B cell (primary cell): ENCODE measurements at places on chromosomes 5 and 9. TPM values are rescaled to one million over a fixed set of nuclear protein-coding genes. Genes with fewer than 3 reads are reported as not detected.
A peak's percentile ranks its signal among the peaks of the same experiment; 100 is the strongest.

The CEP78 gene
- total RNA-seq = 27.7 and 28.8 TPM in 2 replicates

The FCN1 gene
- 2.1 and 2.2 TPM in 2 replicates for total RNA-seq

- DNase-seq = no peak
- no peak overlapping the region for H3K4me3 ChIP-seq
- H3K36me3 ChIP-seq = no peaks in the 10 kb centered on the region
- H3K4me1 ChIP-seq = no peaks in the 10 kb centered on the region
- H3K27ac ChIP-seq = no peak overlapping the region
Observed at GRCh38 chr9:75953218-75953617, 62.7 kb downstream of the PCSK5 start.

The LRRC19 gene
- not detected in 2 replicates for total RNA-seq

GRCh38 chr5:148969291-148969690 is 93.6 kb downstream of the SH3TC2 start:
- H3K36me3 ChIP-seq = no peaks in the 10 kb centered on the region
- no peak for DNase-seq
- no peak overlapping the region for H3K27ac ChIP-seq
- no peak overlapping the region for H3K4me3 ChIP-seq
- no peaks in the 10 kb centered on the region for H3K4me1 ChIP-seq
- H3K27me3 ChIP-seq = no peaks in the 10 kb centered on the region

GRCh38 chr5:168747987-168748777 is 169.0 kb upstream of the PANK3 start:
- no peak overlapping the region for H3K27ac ChIP-seq
- H3K36me3 ChIP-seq = no peaks in the 10 kb centered on the region
- no peaks in the 10 kb centered on the region for H3K4me1 ChIP-seq
- no peak for DNase-seq
- H3K27me3 ChIP-seq = no peaks in the 10 kb centered on the region
- no peak overlapping the region for H3K4me3 ChIP-seq

The GHR gene
- not detected in 2 replicates for total RNA-seq

- no peak overlapping the region for H3K4me3 ChIP-seq
- no peaks in the 10 kb centered on the region for H3K36me3 ChIP-seq
- no peak overlapping the region for H3K27ac ChIP-seq
- no peaks in the 10 kb centered on the region for H3K27me3 ChIP-seq
- H3K4me1 ChIP-seq = no peaks in the 10 kb centered on the region
Observed at GRCh38 chr9:122151267-122151828, 8.2 kb downstream of the NDUFA8 start.

- H3K4me3 ChIP-seq = no peak overlapping the region
- H3K27ac ChIP-seq = no peak overlapping the region
- no peaks in the 10 kb centered on the region for H3K27me3 ChIP-seq
- no peak for DNase-seq
- H3K36me3 ChIP-seq = peaks cover 3% of the 10 kb centered on the region
- no peaks in the 10 kb centered on the region for H3K4me1 ChIP-seq
Observed at GRCh38 chr5:126490167-126490940, 67.1 kb downstream of the GRAMD2B start.

The CTSL gene
- total RNA-seq = 0.70 and 0.74 TPM in 2 replicates

DNA sequence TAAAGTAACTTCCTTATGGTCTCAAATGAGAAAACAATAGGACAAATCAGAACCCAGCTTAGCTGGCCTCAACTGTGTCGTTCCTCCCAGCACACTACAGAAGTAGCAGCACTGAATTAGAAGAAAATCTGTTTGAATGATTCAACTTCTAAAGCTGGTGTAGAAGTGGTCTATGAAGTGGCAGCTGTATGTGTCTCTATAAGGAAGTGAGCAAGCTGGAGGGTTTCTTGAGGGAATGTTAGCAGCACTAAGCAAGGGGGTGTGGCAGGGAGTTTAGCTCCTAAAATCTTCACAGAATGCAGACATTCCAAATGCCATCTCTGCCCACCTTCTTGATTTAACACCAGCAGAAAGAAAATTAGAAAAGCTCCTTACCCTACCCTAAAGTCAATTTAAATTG is 4.1 kb downstream of the KLF9 start:
- no peaks in the 10 kb centered on the region for H3K36me3 ChIP-seq
- H3K27me3 ChIP-seq = no peaks in the 10 kb centered on the region
- no peak overlapping the region for H3K27ac ChIP-seq
- DNase-seq = peak; percentile 17

DNA sequence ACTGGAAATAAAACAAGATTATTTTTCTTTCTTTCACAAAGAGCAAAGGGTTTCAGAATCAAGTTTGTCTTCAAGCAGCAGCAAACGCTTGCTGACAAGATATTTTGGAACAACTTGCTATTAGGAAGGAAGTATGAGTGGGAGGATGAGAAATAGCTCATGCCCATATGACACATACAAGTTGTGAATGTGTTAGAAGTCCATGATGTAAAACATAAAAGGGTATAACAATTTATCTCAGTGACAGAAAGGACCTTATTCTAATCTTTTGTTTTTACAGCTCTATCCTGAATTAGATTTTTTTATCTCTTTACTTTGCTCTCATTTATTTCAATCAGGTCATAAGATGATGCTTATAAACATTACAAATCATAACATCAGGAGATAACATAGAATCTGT is 516.6 kb upstream of the MEF2C start:
- H3K27me3 ChIP-seq = no peaks in the 10 kb centered on the region
- H3K36me3 ChIP-seq = no peaks in the 10 kb centered on the region
- no peak overlapping the region for H3K4me3 ChIP-seq
